ENCODE measurements at places on chromosomes 16 and 17.

- no peak for DNase-seq
Observed at GRCh38 chr16:1197237-1197866, 27.7 kb downstream of the TPSG1 start.

DNA sequence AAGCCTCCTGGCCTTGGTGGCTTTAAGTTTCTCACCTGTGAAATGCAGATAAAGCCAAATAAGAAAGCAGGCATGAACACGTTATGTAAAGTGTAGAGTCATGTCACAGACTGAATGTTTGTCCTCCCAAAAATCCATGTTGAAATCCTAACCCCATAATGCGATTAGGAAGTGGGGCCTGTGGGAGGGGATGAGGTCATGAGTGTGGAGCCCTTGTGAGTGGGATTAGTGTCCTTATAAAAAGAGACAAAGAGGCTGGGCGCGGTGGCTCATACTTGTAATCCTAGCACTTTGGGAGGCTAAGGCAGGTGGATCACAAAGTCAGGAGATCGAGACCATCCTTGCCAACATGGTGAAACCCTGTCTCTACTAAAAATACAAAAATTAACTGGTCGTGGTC, 19.5 kb upstream of the C16orf78 start:
- no peak for DNase-seq

DNA sequence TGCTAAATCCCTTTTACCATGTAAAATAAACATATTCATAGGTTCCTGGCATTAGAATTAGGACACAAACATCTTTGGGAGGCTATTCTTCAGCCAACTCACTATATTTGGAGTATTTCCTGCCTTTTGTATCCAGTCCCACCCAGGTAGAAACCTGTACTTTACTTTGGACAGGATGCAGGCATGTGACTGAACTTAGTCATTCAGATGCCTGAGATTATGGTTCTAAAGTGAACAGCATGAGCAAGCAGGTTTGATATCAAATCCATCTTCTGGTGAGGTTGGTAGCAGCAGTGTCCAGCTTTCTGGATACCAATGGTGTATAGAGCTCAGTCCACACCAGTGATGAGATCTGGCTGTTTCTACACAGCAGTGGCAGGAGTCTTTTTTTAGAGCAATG, 20.2 kb downstream of the CA10 start:
- no peak for DNase-seq

DNA sequence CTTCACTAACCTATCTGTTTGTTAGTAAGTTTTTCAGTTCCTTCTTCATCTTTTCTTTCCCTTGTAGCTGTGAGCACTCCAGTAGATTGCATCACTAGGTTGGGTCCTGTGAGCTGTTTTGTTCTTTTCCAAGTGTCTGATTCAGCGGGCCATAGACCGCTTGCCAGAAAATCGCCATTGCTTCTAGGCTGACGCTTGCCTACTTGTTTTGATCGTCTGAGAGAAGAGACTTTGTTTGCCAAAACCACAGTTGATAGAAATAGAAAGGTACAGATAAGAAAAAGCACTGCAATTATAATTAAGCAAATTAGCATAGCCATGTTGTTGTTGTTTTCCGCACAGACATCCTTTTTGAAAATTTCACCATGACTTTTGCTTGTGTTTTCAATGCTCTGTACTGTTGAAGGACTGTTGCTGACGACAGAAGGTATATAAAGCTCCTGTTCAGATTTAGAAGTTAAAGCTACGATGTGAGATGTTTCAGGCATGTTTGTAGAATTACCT, 3.1 kb downstream of the EVI2A start:
- peak; percentile 65 for DNase-seq

DNA sequence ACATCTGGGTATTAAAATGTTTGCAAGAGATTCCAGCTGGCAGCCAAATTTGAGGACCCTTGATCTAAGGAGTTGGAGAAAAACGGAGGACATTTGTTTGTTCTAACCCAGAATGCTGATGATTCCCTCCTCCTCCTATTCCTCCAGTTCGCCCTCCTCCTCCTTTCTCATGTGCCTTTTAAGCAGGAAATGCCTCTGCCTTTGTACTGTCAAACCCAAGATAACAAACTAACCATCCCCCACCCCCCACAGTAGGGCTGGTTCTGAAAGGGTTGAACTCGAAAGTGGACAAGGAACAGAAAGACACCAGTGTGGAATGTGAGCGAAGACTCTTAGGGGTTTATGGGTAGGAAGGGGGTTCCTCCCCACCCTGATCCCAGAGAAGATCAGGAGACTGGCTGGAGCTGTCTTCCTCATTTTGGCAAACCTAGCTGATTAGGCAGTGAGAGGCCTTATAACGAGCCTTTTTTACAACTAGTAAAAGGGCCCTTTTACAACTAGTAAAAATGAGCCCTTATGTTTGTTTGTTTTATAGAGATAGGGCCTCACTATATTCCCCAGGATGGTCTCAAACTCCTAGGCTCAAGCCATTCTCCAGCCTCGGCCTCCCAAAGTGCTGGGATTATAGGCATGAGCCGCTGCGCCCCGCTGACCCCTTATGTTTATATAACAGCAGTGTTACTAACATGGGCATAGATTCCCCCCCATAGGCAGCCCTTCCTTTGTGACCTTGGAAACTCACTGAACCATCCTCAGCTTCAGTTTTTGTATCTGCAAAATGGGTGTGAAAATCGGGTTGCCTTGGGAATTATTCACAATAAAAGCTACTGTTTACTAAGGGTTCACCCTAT, 975 bp downstream of the CHD9 start:
- peak; percentile 33 for DNase-seq

DNA sequence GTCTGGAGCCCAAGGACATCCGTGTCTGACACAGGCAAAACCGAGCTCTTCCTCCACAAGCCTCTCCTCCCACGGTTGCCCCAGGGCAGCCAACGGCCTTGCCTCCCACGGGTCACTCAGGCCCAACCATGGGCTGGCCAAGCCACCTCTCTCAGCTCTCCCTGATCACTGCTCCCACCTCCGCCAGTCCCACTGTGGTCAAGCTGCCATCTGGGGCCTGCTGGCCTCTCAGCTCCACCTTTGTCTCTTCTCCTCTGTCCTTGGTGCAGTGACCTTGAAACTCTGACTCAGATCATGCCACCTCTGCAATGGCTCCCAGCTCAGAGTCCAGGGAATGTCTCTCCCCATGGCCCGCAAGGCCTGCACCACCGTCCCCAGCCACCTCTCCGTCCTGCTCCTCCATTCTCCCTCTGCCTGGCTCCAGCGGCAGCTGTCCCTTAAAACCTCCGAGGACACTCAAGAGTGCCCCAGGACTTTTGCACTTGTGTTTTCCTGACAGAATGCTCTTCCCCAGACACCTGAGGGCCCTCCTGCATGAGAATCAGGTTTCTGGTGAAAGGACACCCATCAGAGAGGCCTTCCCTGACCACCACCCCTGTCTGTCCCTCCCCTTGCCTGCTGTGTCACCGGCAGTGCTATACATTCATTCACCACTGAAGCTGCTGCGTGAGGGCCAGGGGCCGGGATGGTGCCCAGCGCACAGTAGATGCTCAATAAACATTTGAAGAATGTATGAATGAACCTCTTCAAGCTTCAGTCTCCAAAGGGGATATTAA, 19.3 kb downstream of the PEMT start:
- no peak for DNase-seq

DNA sequence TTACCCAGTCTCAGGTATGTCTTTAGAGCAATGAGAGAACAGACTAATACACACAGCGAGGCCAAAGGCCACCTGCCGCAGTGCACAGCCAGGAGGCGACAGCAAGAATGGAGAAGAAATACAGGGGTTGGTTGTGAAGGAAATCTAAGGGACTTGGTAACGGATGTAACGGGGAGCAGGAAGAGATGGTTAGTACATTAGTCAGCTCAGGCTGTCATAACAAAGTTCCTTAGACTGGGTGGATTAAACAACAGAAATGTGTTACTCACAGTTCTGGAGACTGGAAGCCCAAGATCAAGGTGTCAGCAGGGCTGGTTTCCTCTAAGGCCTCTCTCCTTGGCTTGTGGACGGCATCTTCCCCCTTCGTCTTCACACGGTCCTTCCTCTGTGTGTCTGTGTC, 47.1 kb downstream of the TVP23C start:
- no peak for DNase-seq

DNA sequence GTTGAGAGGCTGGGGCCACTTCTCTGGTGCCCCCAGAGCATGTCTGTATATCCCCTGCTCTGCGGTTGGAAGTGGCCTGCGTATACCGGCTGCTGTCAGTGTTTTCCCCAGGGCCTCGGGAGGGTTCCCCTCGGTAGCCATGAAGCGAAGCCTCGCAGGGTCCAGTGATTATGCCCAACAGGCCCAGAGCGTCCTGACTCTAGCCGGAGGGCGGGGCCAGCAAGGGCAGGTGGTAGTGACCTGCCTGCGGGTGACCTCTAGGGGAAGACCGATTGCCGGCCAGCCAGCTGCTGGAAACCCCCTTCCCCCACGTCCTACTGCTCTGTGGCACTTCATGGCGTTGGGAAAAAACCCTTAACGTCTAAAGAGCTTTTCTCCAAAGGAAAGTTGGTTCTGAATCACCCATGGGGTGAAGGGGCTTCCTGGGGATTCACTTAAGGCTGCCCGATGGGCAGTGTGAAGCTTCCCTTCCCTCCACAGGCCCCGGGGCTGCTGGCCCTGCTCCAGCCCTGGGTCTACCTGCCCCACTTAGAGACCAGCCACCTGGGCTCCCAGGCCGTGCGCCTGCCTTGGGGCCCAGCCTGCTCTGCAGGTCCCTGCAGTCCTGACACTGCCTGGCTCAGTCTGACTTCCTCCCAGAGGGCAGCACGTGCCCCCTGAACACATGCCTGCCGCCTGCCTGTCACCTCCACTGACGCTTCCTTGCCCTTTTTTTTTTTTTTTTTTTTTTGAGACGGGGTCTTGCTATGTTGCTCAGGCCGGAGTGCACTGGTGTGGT, 72.8 kb downstream of the SOCS1 start:
- DNase-seq = no peak

GRCh38 chr17:3513305-3514035, 37.7 kb downstream of the ASPA start:
- DNase-seq = no peak

DNA sequence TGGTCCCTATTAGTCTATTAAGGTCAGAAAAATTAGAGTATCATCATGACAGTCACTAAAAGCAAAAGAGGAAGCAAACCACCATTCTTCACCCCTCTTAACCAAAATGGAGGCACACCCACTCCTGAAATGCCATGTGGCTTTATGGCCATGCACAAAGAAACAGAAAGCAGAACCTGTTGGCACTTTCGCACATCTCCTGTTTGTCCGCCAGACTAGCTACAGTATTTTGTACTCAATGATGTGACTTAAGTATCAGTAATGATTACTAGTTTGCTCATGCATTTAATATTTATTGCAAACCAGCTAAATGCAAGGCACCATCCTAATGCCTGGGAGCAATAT, 70.2 kb upstream of the GNAO1 start:
- DNase-seq = no peak

DNA sequence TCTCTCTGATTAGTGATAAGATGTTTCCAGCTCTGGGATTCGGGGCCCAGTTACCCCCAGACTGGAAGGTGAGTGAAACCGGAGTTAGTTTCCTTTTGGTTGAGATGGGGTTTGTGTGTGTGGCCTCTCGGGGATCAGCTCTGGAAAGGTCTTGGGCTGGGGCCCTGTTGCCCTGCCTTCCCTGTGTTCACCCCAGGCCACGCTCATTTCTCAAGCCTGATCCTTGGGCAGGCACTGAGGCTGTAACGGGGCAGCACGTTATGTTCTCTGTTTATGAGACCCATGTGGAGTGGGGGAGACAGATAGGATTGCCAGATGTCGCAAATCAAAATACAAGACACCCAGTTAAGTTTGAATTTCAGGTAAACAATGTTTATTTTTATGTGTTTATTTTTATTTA, 35.5 kb downstream of the CPNE2 start:
- no peak for DNase-seq

- DNase-seq = no peak
Observed at GRCh38 chr17:61309362-61310256, 90.0 kb upstream of the TBX2 start.

DNA sequence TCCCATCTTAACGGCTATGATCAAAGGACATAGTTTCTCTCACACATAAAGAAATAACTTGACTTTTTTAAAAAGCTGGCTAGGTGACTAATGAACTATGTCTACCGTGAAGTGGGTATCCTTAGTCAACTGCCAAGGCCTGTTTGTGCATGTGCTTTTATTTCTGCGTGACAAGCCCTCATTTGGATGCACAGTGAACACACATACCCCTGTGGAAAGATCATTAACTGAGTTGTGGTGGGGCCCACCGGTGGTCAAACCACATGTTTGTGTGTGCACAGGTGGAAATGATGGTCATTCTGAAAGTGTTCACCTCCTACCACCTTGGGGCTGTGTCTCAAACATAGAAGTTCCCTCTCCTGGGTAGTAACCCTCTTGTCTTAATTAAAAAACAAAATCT, 256.1 kb upstream of the SALL1 start:
- no peak for DNase-seq

DNA sequence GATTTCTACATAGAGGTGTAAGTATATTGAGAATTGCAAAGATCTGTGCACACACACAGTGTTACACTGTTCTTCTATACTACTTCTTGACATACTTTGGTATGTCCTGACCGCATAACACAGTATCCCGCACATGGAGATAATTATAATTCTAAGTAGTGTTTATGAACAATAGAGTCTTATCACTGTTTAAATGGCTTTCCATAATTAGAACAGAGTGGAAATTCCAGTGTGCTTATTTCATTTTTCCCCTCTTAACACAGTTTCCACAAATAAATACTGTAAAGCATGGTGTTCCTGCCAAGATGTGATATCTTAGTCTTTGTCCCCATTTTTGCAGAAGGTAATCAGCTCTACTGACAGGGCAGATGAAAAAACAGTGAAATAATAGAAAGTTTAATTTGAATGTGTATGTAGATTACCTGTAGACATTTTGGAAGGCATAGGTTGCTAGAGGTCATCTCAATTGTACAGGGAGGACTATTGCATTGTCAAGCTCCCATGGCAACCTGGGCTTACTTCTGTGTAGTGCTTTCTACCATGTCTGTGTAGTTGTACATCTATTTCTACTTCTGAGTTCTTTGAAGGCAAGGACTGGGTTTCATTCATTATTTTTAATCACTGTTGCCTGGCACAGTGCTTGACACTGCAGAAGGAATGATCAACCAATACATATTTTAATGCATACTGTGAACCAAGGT, 10.1 kb upstream of the KRT28 start:
- DNase-seq = no peak

- DNase-seq = no peak
Observed at GRCh38 chr17:66686601-66687000, 148.3 kb upstream of the CACNG5 start.

- DNase-seq = no peak
Observed at GRCh38 chr16:85383836-85384832, 229.0 kb upstream of the GSE1 start.

- DNase-seq = no peak
Observed at GRCh38 chr16:74070237-74070636, 226.4 kb upstream of the PSMD7 start.

DNA sequence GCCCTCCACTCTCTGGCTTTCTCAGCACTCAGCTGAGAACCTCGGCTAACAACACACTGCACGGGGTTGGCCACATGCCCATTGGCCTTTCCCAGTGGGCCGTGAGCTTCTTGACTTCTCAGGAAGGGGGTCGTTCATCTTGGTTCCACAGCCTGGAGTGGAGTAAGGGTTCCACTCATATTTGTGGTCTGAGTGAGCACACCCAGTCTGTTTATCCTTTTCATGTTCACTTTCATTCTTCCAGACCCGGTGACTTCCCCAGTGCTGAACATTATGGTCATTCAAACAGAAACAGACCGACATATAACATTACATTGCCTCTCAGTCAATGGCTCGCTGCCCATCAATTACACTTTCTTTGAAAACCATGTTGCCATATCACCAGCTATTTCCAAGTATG, 8.2 kb downstream of the MILR1 start:
- DNase-seq = no peak

- no peak for DNase-seq
Observed at GRCh38 chr16:54031107-54031760, 255.4 kb downstream of the IRX3 start.

All from activated naive CD4-positive, alpha-beta T cell treated with anti-CD3 and anti-CD28 coated beads, Interleukin-2, amount 10 ng/mL, durations not matched to agents 7 days and 5 days (primary cell).